CD4-positive, alpha-beta T cell treated with Interleukin-21 for 1 hour (primary cell): ENCODE measurements at places on chromosomes 3 and 15.

DNA sequence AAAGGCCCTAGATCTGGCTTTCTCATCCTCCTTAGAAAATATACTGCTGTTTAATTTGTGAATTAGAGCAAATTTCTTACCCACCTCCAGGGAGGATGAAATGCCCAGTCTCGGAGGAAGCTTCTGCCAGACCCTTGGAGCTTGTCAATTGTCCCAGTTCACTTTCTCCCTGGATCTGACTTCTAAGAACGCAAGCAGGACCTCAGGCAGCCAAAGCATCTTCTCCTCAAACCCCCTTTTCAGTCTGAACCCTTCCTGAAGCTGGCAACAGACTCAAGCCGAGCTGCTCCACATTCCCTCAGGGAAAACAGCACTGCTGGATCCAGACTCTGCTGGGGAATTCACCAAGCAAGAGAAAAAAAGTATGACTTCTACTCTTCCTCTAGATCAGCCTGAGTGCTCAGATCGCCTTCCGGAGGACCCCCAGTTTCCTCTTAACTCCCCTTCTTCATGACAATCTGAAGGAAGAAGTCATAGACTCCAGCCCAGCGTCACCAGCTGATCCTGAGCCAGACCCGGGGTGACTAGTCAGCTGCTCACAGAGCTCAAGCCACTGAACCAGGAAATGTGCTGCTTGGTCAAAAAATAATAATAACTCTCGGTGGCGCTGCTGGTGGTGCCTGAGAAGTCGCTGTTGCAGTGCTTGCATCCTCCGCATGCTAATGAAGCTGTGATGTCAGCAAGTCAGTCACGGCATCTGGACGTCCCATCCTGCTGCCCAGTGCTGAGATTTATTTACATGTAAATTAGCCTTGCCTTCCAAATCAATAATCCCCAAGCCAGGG lies at the start of gene PRICKLE2:
TSS of gene PRICKLE2 (minus strand) at position 641 of the 785 bp plus-strand sequence. CDS start 26,539 bp downstream, outside the sequence.
- no peak for DNase-seq

- DNase-seq, result no peak
Observed at GRCh38 chr3:188055388-188055787, 98.6 kb upstream of the LPP start.

- DNase-seq, result no peak
Observed at GRCh38 chr3:174583396-174583795, 275.7 kb upstream of the NAALADL2 start.

DNA sequence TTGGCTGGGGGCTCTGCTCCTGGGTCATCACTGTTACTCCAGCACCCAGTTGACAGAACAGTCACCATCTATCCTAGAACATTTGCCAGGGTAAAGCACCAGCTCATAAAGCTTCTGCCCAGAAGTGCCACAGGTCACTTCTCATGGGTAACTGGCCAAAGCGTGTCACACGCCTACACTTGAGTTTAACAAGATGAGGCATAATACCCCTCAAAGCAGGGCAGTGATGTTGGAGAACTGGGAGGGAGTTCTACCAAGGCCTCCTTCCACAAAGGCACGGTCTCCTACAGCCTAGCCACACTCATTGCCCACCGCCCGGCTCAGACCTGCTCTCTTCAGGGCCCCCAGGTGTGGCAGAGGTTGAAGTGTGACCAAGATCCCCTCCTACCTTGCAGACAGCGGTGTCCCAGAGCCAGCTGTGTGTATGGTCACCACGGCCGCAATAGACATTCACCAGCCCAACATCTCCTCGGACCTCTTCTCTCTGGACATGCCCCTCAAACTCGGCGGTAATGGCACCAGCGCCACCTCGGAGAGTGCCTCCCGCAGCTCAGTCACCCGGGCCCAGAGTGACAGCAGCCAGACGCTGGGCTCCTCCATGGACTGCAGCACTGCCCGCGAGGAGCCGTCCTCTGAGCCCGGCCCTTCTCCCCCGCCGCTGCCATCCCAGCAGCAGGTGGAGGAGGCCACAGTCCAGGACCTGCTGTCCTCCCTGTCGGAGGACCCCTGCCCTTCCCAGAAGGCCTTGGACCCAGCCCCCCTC lies 107.7 kb downstream of the ETFA start:
- no peak for DNase-seq

DNA sequence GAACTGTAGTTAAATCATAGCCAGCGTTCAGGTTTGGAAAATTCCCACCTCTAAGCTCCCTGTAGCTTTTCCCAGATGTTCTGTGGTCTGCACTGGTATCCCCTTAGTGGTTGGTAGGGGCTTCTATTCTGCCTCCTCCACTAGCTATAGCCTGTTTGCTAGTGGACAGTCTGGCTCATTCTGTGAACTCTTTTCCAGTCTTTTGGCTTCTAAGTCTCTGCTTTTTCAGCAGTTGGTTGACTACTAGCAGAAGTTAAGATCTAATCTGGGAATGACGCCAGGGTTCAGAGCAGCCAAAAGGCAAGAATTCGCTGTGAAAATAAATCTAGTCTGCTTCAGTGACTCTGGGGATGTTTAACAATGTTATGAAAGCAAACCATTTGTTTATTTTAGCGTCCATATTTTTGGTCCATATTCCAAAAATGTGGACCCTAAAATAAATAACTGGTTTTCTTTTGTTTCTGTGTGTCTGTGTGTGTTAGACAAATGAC lies 73.7 kb upstream of the WDR72 start:
- DNase-seq, result no peak

- no peak for DNase-seq
Observed at GRCh38 chr3:153319705-153320554, 157.9 kb downstream of the RAP2B start.
